ENCODE measurements at places on chromosomes 5 and 9.

- DNase-seq = no peak
Measured at GRCh38 chr5:135038205-135038812, 4.3 kb upstream of the PITX1 start.

GRCh38 chr9:127538849-127539258, 73.2 kb upstream of the STXBP1 start:
- DNase-seq = no peak

DNA sequence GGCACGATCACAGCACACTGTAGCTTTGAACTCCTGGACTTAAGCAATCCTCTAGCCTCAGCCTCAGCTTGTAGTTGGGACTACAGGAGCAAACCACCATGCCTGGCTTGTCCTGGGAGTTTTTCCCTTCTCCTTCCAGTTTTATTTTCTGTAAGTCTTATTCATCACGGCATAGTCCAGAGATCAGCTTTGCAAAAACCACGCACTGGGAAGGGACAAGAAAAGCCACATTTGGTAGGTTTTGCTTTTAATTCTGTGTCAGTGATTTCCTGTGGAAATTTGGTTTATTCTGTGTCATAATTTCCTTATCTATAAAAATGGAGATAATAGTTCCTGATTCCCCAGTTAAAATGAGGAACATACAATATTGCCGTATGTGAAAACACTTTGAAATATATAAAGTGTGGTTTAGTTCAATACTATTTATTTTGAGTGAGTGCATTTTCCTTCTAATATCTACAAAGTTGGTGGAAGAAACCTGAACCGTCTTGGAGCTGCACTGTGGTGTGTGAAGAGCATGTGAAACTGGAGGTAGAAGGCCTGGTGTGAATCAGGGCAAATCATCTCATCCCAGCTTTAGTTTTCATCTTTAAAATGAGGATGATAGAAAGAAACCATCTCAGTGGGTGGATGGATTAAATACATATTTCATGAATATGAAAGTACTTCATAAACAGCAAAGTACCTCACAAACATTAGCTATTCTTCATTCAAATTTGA, 92.8 kb upstream of the ELL2 start:
- DNase-seq = no peak

DNA sequence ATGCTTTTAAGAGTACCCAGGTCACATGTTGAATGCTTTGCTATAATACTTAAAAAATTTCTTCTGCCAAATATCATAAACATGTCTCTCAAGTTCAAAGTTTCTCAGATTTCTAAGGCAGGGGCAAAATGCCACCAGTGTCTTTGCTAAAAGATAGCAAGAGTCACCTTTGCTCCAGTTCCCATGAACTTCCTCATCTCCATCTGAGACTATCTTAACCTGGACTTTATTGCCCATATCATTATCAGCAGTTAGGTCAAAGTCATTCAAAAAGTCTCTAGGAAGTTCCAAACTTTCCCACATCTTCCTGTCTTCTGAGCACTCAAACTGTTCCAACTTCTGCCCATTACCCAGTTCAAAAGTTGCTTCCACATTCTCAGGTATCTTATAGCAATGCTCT, 307.6 kb upstream of the TNC start:
- DNase-seq = no peak

GRCh38 chr5:123502120-123502519, 9.9 kb upstream of the CSNK1G3 start:
- no peak for DNase-seq

DNA sequence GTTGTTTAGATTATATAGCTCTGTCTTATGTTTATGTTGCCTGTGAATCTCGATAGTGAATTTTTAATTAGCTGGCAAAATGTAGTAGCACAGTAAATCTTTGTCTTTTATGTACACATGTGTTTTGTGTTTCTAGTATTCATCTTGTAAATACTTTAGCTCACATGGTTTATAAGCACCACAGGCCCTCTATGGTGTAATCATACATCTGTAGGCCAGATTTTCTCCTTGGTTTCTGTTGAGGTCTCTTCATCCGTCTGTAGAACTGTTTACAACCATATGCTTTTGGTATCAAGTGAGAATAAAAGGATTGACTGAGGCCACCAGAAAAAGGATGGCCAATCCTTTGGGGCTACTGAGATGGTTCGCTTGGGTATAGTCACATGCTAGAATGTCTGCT, 45.0 kb downstream of the PRR16 start:
- DNase-seq = no peak

GRCh38 chr9:113530942-113531341, 67.4 kb downstream of the RGS3 start:
- DNase-seq = no peak

GRCh38 chr5:38753141-38753540, 92.7 kb upstream of the OSMR start:
- DNase-seq = no peak

- no peak for DNase-seq
Measured at GRCh38 chr9:3214741-3215140, 311.1 kb downstream of the RFX3 start.

DNA sequence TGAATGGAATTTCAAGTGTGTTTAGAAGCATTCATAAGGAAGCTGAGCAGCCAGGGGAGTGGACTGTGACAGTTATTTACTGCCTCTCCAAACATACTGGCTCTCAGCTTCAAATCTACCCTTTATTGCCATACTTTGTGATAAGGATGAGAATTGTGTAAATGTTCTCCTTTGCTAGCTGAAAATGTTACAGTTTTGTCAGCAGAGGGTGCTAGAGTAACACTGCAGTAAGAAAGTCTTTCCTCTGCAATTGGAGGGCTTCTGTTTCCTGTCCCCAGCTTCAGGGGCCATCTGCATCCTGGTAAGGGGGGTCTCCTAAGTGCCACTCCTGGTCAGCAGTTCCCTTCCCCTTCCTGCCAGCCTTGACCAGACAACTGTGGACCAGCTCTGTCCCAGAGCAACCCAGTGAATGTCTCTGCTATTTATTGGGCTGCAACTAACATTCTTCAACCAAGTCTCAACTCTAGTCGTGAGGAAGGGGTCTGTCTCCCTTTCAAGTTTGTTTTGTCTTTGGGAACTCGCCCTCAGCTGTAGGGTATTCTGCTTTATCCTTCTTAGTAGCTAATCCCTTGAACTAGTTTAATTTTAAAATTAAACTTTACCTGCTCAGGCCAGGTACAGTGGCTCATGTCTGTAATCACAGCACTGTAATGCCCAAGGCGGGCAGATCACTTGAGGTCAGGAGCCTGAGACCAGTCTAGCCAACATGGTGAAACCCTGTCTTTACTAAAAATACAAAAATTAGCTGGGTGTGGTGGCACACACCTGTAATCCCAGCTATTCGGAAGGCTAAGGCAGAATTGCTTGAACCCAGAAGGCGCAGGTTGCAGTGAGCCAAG, 45.3 kb downstream of the RAPGEF6 start:
- peak; percentile 67 for DNase-seq

- DNase-seq = no peak
Measured at GRCh38 chr5:60243713-60244112, 350.2 kb upstream of the PDE4D start.

- DNase-seq = no peak
Measured at GRCh38 chr5:135190416-135191083, 156.5 kb upstream of the PITX1 start.

DNA sequence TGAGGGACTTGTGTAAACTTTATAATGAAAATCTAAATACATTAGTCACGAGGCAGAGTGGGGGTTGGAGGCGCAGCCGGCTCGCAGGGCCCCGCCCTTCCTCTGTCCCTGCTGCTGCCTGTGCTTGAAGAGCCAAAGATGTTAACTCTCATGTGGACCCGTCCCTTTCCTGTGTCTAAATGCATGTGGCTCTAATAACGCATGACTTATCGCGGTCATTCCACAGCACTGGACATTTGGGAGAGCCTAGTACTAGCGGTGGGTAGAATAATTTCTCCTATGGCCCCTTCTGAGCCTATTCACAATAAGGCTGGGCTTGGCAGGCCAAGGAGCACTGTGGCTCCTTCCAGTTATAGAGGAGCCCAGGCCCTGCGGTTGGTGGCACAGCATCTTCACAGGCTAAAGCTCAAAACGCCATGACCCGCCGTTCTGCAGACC, 82.3 kb upstream of the SIMC1 start:
- DNase-seq = no peak

DNA sequence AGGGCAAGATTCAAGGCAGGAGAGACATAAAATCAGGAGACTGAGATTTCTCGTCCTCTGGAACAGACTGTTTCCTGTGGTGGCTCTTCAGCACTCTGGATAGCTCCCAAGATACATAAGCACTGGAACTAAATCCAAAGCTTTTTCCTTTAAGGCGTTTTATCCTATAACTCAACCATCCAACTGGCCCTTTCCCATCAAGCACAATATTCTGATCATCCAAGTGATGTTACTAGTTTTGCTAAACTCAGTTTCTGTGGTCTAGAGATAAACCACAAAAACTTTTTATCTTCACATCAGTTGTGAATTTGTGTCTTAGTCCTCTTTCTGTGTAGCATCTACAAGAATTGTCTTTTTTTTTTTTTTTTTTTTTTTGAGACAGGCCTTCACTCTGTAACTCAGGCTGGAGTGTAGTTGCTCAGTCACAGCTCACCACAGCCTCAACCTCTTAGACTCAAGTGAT, 299.4 kb downstream of the COX7C start:
- DNase-seq = no peak

DNA sequence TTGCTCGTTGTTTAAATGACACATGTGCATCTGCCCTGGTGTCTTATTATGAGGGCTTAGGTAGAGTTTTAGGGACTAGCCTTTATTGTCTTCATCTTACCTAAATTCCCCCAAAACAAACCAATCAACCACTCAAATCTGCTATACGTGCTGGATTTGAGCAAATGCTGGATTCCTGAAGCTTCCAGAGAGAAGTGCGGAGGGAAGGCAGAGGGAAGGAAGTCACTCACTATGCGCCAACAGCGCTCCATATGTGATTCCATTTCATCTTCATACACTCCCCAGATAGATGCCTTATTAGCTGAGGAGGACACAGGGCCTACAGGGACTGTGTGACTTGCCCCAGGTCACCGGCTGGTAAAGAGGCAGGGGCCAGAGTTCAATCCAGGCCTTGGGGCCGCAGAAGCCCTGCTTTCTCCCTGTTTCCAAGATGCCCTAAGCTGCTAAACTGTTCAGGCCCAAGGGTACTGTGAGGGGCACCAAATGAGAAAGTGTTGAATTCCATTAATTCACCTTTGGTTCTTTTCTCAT, 63.5 kb downstream of the OTULIN start:
- DNase-seq = no peak

DNA sequence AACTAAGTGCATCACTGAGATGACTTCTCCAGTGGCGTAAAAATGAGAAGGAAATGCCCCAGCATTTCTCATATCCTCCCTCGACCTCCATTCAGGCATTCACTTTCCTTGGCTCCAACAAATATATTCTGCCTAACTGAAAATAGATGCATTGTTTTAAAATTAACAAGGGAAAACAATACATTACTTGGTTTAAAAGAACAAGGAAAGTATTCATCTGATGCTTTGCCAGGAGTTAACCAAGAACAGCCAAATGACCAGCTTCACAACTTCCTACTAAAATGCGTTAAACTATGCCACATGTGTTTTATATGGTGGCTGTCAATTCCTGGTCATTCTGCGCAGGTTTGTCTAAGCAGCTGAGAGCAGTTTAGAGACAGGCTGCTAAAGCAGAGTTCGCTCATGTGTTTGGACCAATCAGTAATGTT, 121.4 kb downstream of the GNAQ start:
- no peak for DNase-seq

GRCh38 chr5:30405821-30406220, 787.7 kb upstream of the CDH6 start:
- no peak for DNase-seq

GRCh38 chr9:136608348-136609159, 54.2 kb upstream of the EGFL7 start:
- no peak for DNase-seq

GRCh38 chr9:7055171-7055903, 297.6 kb downstream of the KDM4C start:
- peak; percentile 7 for DNase-seq

- DNase-seq = no peak
Measured at GRCh38 chr5:132235340-132235739, 7.7 kb upstream of the P4HA2 start.

DNA sequence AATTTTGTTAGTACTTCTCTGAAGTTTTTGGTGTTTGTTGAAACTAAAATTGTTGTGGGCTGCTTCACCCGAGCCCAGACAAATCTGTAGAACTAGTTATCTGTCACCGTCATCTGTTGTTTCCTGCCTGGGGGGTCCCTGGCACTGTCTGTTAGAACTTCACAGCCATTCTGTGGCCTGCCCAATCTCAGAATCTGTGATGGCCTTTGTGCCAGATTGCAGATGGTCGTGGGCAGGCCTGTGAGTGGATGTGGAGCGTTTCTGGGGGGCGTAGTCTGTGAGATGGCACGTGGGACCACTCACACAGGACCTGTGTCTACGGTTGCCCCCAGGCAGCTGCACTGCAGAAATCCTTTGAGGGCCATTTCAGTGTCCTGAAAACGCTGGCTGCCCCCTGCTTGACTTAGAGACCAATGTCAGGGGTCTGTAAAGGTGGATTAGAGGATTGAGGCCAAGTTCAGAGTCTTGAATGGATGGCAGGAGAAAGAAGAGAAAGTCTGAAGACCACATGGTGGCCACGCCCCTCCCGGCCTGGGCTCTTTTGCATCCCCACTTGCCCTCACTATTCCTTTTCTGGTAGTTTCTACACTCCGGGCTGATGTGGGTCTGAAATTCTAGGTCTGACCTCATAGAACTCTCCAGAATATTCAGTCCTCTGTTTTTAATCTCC, 38.3 kb downstream of the TRIO start:
- DNase-seq = no peak

GRCh38 chr5:129120158-129120581, 25.6 kb downstream of the ISOC1 start:
- DNase-seq = no peak

GRCh38 chr5:39164529-39165402, 54.6 kb downstream of the FYB1 start:
- DNase-seq = no peak

- peak; percentile 66 for DNase-seq
Measured at GRCh38 chr5:43019614-43020398, 20.3 kb downstream of the ANXA2R start.

GRCh38 chr5:145975361-145976066, 39.1 kb downstream of the SH3RF2 start:
- no peak for DNase-seq

DNA sequence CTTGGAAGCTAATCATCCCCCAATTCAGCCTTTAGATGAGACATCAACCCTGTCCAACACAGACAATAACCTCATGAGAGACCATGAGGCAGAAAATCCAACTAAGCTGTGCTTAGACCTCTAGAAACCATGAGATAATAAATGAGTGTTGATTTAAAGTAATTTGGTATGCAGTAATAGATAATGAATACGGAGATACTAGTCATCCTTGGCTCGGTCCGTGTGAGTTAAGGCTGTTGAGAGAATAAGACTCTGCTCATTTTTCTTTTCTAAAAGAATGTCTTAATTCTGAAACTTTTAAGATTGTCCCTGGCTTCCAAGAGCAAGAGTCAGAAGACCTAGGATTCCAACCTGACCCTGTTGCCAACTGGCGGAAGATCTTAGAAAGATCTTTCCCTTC, 6.1 kb downstream of the TNC start:
- DNase-seq = no peak
